ENCODE measurements at places on chromosomes 16 and 17.

- DNase-seq = no peak
These were observed 6.5 kb upstream of the TNK1 start for GRCh38 chr17:7374353-7374752.

- no peak for DNase-seq
These were observed 48.4 kb downstream of the PDPK1 start for GRCh38 chr16:2586241-2586640.

DNA sequence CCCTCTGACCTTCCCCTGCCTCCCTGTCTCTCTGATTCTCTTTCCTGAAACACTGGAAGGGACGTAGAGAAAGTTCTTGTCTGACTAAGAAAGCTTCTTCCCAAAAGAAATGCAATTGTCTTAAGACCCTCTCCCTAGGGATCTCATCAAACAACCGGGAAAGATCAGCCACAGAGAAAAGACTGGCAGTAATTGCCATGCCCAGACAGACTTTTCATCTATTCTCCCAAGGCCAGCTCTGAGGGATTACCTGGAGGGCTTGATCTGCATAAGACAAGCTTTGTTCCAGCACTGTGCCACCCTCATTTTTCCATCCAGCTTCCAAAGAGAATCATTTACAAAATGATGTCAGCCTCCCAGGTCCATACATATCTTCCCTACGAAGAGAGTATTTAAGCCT, 38.8 kb upstream of the HS3ST3A1 start:
- DNase-seq = no peak

DNA sequence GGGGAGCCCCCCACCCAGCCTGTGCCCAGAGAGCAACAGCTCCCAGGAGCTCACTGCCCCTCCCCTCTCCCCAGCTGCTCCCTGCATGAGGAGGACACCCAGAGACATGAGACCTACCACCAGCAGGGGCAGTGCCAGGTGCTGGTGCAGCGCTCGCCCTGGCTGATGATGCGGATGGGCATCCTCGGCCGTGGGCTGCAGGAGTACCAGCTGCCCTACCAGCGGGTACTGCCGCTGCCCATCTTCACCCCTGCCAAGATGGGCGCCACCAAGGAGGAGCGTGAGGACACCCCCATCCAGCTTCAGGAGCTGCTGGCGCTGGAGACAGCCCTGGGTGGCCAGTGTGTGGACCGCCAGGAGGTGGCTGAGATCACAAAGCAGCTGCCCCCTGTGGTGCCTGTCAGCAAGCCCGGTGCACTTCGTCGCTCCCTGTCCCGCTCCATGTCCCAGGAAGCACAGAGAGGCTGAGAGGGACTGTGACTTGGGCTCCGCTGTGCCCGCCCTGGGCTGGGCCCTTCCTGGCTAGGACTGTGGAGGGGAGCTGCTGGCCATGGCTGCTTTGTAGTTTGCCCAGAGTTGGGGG, 584 bp downstream of the TCAP start:
- no peak for DNase-seq

DNA sequence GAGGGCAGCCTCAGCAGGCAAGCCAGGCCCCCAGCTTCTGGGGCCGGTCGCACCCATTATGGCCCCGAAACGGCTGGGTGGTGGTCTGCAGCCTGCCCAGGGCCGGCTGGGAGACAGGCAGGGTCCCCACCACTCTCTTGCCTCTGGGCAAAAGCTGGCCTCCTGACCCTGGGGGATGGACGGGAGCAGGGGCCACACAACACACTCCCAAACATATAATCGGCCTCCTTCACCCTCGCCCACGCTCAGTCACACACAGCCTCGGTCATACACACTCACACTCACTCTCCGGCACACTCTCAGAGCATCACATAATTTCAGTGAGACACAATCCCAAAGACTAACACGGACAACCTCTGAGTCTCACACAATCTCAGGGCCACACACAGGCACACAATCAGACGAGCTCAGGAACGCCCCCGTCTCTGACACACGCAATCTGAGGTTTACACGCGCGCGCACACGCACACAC, 589 bp downstream of the PEMT start:
- no peak for DNase-seq

- no peak for DNase-seq
These were observed 12.5 kb downstream of the ABAT start for GRCh38 chr16:8686879-8687278.

DNA sequence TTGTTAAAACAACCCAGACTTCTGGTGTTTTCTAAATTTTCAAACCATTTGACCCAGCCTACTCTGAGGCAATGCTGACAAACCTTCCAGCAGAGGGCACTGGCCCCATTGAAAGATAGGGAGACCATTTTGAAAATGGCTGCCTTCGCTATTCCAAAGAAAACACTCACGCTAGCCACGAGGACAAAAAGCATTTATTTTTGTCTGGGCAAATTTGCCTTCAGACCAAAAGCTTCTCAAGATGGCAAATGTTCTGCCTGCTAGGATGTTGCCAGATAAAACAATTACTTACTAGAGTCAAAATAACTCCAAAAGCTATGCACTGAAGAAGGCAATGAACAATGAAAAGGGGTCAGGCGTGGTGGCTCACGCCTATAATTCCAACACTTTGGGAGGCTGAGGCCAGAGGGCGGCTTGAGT, 296.7 kb upstream of the IRX5 start:
- DNase-seq = no peak
